Hematopoietic multipotent progenitor cell treated with erythropoietin and hydrocortisone succinate and interleukin-3 and kit ligand, for 17 days (in vitro differentiated cells): ENCODE measurements at places on chromosomes 12 and 14.

DNA sequence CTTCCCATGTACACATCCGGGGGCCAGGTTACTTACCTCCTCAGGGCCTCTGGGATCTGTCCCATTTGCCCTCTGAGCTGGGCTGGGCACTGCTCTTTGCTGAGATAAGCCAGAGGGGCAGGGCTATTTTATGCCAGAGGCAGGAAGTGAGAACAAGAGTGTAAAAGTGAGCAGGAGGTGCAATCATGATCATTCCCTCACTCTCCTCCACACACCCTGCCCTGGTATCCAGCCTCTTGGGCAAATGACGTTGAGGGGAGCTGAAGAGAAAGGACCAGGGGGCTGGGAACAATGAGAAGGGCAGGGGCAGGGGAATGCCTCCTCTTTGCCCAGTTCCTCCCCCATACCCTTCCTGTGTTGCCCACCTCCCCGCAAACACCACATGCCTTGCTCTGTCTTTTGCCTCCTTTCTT, 4.2 kb downstream of the LPAR5 start:
- DNase-seq = no peak

GRCh38 chr14:90177539-90178189, 78.7 kb upstream of the PSMC1 start:
- DNase-seq = no peak

GRCh38 chr12:47397664-47398281, 308.1 kb downstream of the RPAP3 start:
- DNase-seq = peak; percentile 9

DNA sequence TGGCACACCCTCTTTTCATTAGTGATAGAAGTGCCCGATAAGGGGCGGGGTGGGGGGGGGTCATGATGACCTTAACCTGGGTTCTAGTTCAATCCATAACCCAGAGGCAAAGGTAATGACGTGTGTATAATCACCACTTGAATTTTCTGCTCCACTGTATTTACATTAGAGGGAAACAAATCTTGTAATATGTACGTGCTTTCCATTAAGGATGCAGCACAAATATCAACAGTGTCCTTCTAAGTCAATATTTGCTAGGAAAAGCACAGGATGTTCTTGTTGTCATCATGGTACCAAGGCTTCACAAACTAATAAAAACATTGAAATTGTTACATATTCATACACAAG, 121.2 kb upstream of the SLC38A2 start:
- no peak for DNase-seq

- no peak for DNase-seq
Measured at GRCh38 chr12:23128462-23128861, 503.5 kb downstream of the ETNK1 start.

DNA sequence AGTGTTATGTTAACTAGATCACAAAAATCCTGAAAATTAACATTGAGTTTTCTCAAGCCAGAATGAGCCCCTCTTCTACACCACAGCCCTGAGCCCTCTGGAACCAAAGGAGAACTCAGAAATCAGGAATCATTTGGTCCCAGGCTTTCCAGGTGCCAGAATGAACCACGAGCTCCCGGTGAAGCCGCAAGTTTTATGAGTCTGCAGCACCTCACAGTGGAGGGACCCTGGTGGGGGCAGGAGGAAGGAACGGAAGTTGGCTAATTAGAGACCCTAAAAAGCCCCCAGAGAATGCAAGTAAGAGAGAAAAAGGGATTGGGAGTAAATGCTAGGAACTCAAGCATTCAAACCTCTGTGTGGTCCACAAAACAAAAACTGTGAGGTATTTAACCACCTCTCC, 52.9 kb upstream of the BCL2L14 start:
- DNase-seq = no peak

DNA sequence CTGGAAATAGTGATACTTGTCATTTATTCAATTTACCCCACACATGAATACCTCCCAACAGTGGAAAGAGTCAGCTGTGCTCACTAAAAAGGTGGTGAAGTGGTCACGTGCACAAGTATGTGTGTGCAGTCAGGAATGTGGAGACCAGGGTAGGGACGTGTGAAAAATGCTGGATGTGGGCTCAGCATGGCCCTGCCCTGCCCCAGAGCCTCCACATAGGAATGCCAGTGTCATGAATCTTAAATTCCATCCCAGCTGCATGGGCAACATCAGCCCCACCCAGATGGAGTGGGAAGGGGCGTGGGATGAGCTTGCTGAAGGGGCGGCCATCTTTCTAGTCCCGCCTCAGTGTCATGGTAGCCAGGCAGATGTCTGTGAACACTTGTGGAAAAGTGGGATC, 87.7 kb downstream of the C12orf75 start:
- DNase-seq = no peak
